ENCODE measurements at places on chromosomes 3 and 15.

GRCh38 chr3:115512565-115513415 lies 110.5 kb upstream of the GAP43 start:
- peak; percentile 64 for DNase-seq

GRCh38 chr3:169665264-169666075 lies 2.0 kb upstream of the MECOM start:
- DNase-seq, result no peak

DNA sequence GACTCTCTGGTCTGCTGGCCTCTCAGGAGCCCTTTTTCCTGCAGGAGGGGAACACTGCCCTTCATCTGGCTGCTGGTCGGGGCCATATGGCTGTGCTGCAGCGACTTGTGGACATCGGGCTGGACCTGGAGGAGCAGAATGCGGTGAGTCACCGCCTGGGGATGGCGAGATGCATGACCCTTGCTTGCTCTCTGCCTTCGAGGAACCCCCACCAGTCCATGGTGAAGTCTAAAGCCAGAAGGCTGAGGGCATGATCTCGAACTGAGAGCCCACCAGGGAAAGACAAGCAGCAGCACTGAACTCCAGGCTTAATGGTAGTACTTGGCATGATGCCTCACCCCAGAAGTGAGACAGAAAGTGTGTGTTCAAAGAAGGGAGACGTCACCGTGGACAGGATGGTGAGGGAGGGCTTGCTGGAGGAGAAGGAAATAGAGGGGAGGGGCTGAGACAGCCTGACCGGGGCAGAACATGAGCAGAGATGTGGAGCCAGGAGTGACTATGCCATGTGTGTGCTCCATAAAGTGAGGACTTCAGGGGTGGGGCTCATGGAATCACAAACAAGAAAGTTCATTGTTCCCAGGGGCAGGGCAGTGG lies 19.2 kb downstream of the ANKDD1A start:
- DNase-seq, result no peak

DNA sequence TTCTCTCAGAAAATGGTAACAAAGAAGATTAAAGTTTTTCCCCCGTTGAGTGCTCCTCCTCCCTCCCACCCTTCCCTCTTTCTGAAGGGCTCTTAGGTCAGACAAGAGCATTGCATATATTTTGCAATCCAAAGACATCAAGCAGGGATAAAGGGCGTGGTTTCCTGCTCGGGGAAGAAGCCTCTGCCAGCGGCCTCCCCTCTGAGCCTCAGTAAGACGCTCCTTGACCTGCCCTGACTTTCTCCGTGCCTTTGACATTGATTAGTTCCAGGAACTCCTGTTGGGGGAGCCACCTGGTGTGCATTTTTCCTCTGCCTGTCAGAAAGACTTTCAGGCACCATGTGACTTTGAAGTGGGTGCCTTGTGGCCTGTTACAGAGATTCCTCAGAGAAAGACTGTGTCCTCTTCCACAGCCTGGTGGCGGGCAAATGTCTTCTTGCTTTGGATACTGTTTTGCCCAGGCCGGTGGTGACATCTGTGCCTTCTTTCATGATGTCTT lies 87.2 kb upstream of the TBL1XR1 start:
- peak; percentile 59 for DNase-seq

DNA sequence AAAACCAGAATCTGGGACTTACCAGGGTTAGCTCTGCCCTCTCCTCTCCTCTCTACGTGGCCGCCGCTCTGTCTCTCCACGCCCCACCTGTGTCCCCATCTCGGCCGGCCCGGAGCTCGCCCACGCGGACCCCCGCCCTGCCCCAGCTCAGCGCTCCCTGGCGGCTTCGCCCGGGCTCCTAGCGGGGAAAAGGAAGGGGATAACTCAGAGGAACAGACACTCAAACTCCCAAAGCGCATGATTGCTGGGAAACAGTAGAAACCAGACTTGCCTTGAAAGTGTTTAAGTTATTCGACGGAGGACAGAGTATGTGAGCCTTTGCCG lies 5.4 kb downstream of the ISL2 start:
- DNase-seq, result no peak

DNA sequence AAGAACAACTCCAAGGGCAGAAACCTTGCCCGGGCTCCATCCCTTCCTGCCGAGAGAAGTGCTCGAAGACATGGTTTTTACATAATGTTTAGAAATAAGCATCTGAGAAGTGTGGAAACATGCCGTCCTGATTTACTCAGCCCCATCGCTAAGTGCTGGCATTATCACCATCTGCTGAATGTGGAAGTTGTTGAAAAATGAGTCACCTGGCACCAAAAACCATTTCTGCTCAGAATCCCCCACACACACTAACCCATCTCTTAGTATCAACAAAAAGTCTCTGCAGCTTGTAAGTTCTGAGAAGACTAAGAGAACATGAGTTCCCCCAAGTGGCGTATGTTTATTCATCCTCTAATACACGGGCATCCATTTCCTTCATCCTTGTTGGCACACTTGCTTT lies 51.0 kb upstream of the ARL8B start:
- no peak for DNase-seq

DNA sequence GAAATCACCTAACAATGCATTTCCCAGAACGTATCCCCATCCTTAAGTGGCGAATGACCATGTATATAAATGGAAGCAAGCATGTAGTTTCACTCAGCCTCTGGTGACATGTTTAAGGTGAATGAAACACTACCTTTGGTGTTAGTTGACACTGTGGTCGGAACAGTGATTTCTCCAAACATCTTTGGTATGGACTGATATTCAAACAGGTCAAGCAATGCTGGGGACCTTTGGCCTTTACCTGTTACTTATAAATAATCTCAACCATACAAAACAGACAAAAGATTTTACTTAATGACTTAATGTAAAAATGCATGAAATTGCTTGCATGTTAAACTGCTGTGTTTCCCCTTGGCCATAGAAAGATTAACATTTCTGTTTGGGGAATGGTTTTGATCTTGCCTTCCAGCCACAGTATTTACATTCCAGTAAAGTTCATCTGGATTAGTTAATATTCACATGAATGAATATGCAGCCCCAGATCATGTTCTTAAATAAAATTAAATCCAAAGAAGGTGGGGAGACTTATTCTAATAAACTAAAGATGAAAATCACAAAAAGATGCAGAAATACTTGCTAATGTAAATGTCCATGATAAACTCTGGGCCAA lies 74.4 kb upstream of the HES1 start:
- no peak for DNase-seq

DNA sequence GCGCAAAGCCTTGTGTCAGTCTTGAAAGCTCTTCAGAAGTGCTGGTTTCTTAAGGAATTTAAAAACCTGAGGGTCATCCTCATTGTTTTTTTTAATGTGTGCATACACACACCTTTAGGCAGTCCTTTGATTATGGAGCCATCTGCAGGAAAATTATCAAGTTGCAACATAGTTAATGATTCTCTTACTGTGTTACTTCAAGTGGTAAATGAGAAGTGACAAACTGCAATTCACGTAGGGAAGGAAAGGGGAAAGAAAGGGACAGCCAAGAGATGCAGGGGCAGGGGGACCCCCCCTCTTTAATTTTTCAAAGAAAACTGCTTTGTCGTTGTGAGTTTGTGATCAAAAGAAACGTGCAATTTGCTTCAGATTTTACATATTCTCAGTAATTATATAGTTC lies 162.4 kb upstream of the CGNL1 start:
- DNase-seq, result no peak

DNA sequence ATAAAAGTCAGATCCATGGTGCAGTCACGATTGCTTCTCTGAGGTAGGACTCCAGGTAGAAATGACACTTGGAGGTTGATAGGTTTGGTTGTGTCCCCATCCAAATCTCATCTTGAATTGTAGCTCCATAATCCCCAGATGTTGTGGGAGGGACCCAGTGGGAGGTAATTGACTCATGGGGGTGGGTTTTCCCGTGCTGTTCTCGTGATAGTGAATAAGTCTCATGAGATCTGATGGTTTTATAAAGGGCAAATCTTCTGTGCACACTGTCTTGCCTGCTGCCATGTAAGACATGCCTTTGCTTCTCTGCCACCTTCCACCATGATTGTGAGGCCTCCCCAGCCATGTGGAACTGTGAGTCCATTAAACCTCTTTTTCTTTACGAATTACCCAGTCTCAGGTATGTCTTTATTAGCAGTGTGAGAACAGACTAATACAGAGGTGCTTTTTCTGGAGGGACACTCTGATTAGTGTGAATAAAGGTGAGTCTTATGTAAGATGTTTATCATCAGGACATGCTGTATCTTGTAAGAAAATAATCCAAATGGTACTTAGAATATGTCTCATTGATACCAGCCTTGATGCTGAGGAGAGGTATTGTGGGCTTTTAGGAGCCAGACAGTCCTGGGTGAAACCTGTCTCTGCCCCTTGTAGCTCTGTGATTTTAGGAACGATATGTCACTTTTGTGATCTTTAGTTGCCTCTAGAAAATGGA lies 43.0 kb downstream of the SLCO3A1 start:
- DNase-seq, result no peak

- DNase-seq, result no peak
These were observed 245.0 kb upstream of the ADAMTS9 start for GRCh38 chr3:64932666-64933342.

DNA sequence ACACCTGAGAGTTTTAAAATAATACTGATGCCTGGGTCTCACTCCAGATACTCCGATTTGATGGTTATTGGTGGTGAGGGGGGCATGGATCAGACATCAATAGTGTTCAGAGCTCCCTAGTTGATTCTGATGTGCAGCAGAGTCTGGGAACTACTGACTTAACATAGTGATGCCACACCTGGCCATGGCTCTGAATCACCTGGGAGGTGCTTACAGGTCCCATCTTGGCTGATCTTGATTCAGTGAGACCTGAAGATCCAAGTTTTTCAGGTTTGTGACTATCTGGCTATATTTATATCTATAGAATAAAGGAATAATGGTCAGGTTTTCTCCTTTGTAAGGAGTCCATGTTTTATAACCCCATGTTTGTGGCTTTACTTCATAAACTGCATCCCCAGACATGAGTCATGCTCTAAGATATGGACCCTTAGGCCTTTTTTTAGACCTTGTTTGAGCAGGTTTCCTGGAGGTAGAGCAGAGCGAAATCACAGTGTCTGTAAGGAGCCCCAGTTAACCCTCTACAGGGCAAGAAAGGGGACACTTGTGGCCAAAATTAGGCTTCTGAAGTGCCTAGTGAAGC lies 101.4 kb downstream of the LARS2 start:
- DNase-seq, result no peak

DNA sequence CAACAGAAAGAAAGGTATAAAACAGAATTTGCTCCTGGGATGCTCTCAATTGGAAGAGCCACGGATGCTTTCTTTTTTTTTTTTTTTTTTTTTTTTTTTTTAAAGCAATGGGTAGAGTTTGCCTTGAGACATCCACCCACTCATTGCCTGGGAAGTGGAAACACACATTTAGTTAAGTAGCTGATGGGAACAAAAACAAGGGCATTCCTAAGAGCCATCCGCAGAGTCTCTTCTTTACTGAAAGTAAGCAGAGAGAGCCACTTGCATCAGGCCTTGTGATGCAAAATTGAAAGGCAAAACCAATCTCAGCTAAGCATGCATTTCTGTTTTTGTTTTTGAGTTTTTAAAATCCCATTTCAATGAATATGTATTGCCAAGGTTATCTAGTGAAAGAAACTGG lies 787.9 kb upstream of the LMCD1 start:
- DNase-seq, result no peak

DNA sequence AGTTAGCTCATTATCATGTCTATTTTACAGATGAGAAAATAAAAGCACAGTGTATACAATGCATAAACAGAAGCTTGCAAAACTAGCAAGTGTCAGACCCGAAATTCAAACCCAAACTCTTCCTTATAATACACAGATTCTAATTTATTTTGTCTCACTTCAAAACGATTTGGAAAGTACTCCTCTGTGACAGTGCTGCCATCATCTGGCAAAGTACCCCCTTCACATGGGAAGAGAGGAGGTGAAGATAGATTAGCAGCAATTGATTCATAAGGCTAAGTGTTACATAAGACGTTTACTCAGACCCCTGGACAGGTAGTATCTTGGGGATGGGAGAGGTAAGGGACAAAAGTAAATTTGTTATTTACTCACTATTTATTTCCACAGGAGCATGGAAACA lies 744.0 kb upstream of the SGO1 start:
- no peak for DNase-seq

GRCh38 chr15:93103823-93104222 lies 14.8 kb upstream of the RGMA start:
- no peak for DNase-seq

DNA sequence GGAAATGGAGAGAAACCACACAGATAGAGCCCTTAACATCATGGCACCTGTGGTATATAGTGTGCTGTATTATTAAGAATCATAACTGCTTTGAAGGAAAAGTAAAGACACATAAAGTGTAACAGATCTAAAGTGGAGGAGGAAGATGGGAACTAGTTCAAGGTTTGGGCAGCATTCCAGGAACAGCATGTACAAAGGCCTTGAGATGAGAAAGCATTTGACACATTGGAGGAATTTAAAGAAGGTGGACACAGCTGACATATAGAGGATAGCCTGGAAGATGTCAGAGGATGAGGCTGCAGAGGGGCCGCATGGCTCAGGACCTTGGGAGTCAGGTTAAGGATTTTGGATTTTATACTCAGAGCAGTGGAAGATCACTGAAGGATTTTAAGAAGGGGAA lies 39.0 kb downstream of the LRTM1 start:
- no peak for DNase-seq

DNA sequence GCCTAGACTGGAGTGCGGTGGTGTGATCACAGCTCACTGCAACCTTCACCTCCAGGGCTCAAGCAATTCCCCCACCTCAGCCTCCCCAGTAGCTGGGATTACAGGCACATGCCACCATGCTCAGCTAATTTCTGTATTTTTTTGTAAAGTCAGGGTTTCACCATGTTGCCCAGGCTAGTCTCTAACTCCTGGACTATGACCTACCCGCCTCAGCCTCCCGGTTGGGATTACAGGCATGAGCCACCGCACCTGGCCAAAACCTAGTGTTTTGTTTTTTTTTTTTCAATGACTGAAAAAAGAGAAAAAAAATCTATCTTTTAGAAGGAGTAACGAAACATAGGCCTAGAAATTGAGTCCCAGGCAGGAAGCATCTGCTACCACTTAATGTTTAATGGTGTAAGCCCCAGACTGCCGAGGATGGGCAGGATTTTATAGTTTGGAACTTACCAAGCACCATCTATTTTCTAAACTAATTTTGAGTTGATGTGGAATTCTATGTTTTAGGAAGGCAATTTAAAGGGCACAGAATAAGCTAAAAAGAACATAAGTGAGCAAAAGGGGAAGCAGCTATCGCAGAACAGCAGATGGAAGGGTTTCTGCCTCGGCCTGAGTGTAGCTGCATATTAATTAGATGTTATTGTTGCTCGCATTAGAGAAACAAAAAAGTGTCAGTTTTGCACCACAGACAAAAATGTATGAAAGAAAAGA lies 24.2 kb upstream of the CA12 start:
- no peak for DNase-seq

- no peak for DNase-seq
These were observed 106.2 kb upstream of the AGTR1 start for GRCh38 chr3:148591525-148591924.

Data from NCI-H187 treated with DMSO at 0.1 percent for 48 hours (cell line).